T-helper 17 cell (primary cell): ENCODE measurements at places on chromosomes 2 and 18.

GRCh38 chr18:44802508-44802907 is 121.8 kb downstream of the SETBP1 start:
- no peak for DNase-seq
- peaks cover 7% of the 10 kb centered on the region for H3K27me3 ChIP-seq
- no peak overlapping the region for H3K4me3 ChIP-seq

DNA sequence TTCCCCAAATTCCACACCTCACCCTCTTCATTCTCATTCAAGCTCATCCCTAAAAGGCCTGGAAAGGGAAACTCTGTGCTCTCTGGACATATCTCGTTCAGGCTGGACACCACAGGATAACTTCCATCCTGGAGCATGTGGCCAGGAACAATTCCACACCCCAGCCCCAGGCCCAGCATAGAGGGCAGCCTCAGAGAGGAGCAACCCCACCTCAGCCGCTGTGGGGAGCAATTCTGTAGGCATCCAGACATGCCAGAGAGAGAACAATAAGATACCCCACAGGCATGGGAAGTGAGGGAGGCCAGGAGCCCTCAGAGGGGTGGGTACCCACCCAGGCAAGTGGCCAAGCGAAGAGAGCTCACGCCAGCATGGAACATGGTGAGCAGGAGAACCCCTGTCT is 143.4 kb downstream of the GFPT1 start:
- H3K4me1 ChIP-seq: no peaks in the 10 kb centered on the region
- H3K36me3 ChIP-seq: no peaks in the 10 kb centered on the region
- H3K4me3 ChIP-seq: no peak overlapping the region
- H3K27me3 ChIP-seq: peaks cover 52% of the 10 kb centered on the region
- no peak overlapping the region for H3K27ac ChIP-seq

DNA sequence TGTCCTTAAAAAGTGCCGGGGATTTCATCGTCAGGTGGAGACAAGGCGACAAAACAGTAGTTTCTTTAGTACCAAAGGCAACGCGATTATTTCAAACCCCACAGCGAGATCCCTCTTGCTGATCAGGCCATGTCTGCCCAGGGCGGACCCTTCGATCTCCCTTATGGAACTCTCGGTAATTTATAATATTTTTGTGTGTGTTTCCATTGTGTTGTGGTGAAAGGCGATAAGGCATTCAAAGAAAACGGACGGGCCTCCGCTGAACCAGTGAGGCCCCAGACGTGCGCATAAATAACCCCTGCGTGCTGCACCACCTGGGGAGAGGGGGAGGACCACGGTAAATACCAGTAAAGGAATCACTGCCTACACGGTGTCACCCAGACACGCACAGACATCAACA is 1.4 kb upstream of the GAD1 start:
- H3K27ac ChIP-seq: peak overlapping the region; percentile 60
- peaks cover 5% of the 10 kb centered on the region for H3K36me3 ChIP-seq
- DNase-seq: no peak
- peak overlapping the region; percentile 88 for H3K4me3 ChIP-seq

- DNase-seq: no peak
- no peak overlapping the region for H3K4me3 ChIP-seq
- peaks cover 8% of the 10 kb centered on the region for H3K36me3 ChIP-seq
- H3K4me1 ChIP-seq: peaks cover 12% of the 10 kb centered on the region
These were observed 52.1 kb upstream of the EPB41L5 start for GRCh38 chr2:119960821-119961220.
